CD14-positive monocyte (primary cell): ENCODE measurements at places on chromosomes 2 and 18.
A peak's percentile ranks its signal among the peaks of the same experiment; 100 is the strongest.

DNA sequence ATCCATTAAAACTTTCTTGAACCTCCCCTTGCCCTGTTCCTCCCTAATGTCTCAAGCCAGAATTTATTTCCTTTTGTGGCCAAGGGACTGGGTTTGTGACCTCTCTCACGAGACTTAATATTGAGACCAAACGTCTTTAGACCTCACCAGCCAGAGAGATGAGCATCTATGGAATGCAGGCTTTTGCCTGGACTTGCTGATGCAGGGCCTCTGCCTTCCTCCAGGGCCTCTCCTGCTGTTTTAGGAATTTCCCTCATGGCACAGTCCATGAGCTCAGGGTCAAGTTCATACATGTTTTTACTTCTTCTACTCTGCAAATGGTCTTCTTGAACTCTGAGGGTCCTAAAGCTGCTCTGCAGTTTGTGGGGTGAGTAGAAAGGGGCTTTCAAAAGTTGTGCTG, 22.3 kb downstream of the IL1B start:
- no peak for DNase-seq

- DNase-seq, result no peak
Observed at GRCh38 chr18:80231151-80231550, 16.2 kb downstream of the PARD6G start.

- DNase-seq, result no peak
Observed at GRCh38 chr18:31219395-31219794, 56.7 kb upstream of the DSC1 start.

GRCh38 chr2:184006998-184007397, 591.3 kb upstream of the ZNF804A start:
- DNase-seq, result no peak

DNA sequence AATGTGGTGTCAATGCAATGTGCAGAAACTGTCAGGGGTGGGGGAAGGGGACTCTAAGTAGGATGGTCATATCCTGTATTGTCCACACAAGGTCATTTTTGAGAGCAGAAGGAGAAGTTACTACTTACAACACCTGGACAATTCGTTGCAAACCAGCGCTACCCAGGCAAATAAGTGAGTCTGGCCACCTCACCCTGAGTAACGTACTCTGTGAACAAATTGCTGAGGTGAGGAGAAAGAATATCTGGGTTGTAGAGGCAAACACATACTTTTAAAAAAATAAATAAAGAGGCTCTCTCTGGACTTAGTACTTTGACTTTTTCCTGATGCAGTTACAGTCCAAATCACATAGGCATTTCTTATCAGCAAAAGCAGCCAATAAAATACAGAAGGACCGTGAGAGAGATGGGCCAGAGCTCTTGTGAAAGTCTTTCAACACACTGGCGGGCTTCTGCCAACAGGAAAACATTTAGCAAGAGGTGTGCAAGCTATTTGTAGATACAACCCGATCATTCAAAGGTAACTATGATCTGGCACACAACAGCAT, 268.2 kb upstream of the ID2 start:
- peak; percentile 46 for DNase-seq

GRCh38 chr2:143692162-143692561, 562.9 kb downstream of the ARHGAP15 start:
- DNase-seq, result no peak

DNA sequence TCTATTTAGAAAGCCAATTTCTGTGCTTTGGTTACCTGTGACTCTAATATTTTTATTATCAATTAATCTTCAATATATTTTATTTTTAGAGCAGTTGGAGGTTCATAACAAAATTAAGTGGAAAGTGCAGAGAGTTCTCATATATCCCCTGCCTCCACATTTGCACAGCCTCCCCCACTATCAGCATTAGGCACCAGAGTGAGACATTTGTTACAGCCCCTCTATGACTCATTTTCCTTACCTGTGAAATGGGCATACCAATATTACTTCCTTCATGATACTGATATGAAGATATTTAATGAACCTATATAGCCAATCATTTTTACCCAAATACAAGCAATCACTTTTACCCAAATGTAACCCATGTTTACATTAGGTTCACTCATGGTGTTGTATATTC, 34.0 kb upstream of the CYTIP start:
- DNase-seq, result no peak
